ENCODE measurements at places on chromosomes 7 and 10. TPM values are rescaled to one million over a fixed set of nuclear protein-coding genes. Genes with fewer than 3 reads are reported as not detected.

GRCh38 chr7:2168615-2169311, 64.0 kb downstream of the MAD1L1 start:
- no peak overlapping the region for H3K27ac ChIP-seq
- DNase-seq: no peak
- no peaks in the 10 kb centered on the region for H3K36me3 ChIP-seq

GRCh38 chr7:22350466-22351328, 6.3 kb downstream of the RAPGEF5 start:
- no peak overlapping the region for H3K4me3 ChIP-seq
- peaks cover 34% of the 10 kb centered on the region for H3K27me3 ChIP-seq
- no peak for DNase-seq
- H3K27ac ChIP-seq: no peak overlapping the region

- H3K27me3 ChIP-seq: peaks cover 28% of the 10 kb centered on the region
- peak; percentile 63 for DNase-seq
These were observed 60.1 kb upstream of the SORCS3 start for GRCh38 chr10:104580774-104581675.

DNA sequence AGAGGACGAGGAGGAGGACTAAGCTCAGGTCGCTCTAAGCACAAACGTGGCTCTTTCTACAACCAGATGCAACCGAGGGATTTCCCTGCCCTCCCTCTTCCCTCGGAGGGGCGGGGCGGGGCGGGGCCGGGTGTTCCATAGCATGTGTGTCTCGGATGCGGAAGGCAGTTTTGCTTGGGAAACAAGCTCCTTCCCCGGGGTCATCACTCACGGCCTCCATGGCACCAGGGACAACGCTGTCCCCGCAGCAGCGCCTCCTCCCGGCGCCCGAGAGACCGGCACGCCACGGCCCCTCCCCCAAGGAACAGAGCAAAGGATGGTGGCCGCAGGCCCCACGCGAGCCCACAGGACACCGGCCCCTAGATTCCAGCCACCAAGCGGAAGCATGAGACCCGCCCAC, 110.5 kb downstream of the PAXIP1 start:
- H3K4me1 ChIP-seq: no peaks in the 10 kb centered on the region
- peaks cover 21% of the 10 kb centered on the region for H3K27me3 ChIP-seq
- DNase-seq: no peak
- no peak overlapping the region for H3K4me3 ChIP-seq
- H3K27ac ChIP-seq: no peak overlapping the region

DNA sequence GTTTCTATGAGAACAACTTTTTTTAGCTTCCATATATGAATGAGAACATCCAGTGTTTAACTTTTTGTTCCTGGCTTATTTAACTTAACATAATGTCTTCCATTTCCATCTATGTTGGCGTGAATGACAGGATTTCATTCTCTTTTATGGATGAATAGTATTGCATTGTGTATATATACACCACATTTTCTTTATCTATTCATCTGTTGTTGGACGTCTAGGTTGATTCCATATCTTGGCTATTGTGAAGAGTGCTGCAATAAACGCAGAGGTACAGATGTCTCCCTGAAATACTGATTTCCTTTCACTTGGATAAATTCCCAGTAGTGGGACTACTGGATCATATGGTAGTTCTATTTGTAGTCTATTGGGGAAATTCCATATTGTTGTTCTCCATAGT, 44.3 kb upstream of the MAGI2 start:
- no peak overlapping the region for H3K4me3 ChIP-seq
- no peaks in the 10 kb centered on the region for H3K36me3 ChIP-seq
- no peak overlapping the region for H3K27ac ChIP-seq
- no peaks in the 10 kb centered on the region for H3K4me1 ChIP-seq

GRCh38 chr7:142158736-142159496, 47.4 kb downstream of the MGAM2 start:
- peaks cover 4% of the 10 kb centered on the region for H3K27me3 ChIP-seq
- H3K4me1 ChIP-seq: no peaks in the 10 kb centered on the region
- H3K36me3 ChIP-seq: no peaks in the 10 kb centered on the region
- H3K4me3 ChIP-seq: no peak overlapping the region

GRCh38 chr7:49643736-49644135, 129.7 kb upstream of the VWC2 start:
- no peaks in the 10 kb centered on the region for H3K36me3 ChIP-seq
- no peak overlapping the region for H3K4me3 ChIP-seq
- DNase-seq: no peak
- H3K4me1 ChIP-seq: no peaks in the 10 kb centered on the region
- no peaks in the 10 kb centered on the region for H3K27me3 ChIP-seq
- H3K27ac ChIP-seq: no peak overlapping the region

DNA sequence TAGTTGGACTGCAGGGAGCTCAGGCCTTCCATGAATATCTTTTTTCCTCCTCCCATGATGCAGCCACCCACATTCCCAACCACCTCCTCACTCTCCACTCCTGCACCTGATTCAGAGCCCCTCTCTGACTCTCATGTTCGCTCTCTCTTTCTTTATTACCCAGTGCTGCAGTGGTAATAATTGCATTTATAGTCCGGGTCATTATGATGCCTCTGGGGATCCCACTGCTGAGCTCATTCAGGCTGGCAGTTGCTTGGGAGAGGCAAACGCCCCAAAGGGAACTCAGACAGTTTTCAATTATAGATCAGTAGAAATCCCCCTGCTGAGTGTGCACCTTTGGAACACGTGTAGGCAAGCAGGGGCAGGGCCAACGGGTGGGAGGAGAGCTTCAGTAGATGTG, 953.0 kb downstream of the GRID1 start:
- no peak overlapping the region for H3K4me3 ChIP-seq
- no peak for DNase-seq
- H3K27me3 ChIP-seq: peaks cover 7% of the 10 kb centered on the region
- H3K36me3 ChIP-seq: no peaks in the 10 kb centered on the region
- H3K4me1 ChIP-seq: no peaks in the 10 kb centered on the region
- H3K27ac ChIP-seq: no peak overlapping the region

DNA sequence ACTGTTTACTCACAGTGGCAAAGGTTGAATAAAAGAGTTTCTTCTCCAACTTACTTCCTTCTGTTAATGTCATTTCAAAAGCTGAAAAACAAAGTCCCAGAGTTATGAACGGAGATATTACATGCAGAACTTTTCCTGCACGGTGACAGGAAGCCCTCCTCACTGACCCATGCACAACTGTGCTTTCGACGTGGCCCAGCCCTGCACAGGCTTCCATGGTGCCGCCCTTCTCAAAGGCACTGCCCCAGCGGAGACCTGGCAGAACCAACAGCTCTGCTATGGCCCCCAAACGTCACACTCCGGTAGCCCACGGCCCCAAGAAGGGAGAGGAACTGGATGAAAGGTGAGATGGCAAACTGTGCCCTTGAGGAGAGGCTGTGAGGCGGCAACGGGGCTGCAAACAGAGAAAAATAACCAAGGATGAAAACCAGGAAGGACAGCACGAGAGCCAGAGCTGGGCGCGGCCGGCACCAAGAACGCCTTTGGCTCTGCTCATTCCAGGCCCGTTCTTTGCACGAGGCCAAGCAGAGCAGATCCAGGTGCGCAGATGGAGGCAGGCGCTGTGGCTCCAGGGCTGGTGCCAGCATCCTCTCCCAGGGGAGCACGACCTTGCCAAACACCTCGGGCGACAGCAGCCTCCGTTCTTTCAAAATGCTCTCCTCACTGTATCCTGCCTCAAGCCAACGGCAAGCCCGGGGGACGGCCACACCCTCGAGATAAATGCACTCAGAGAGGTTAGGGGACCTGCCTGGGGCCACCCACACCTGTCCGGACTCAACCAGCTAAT, 7.0 kb upstream of the FUOM start:
- H3K36me3 ChIP-seq: peaks cover 49% of the 10 kb centered on the region
- no peak overlapping the region for H3K4me3 ChIP-seq

GRCh38 chr10:60732807-60733516, 45.3 kb upstream of the CDK1 start:
- H3K27ac ChIP-seq: peak overlapping the region; percentile 86
- H3K4me3 ChIP-seq: peak overlapping the region; percentile 94
- peaks cover 14% of the 10 kb centered on the region for H3K4me1 ChIP-seq
- no peaks in the 10 kb centered on the region for H3K27me3 ChIP-seq
- H3K36me3 ChIP-seq: no peaks in the 10 kb centered on the region

DNA sequence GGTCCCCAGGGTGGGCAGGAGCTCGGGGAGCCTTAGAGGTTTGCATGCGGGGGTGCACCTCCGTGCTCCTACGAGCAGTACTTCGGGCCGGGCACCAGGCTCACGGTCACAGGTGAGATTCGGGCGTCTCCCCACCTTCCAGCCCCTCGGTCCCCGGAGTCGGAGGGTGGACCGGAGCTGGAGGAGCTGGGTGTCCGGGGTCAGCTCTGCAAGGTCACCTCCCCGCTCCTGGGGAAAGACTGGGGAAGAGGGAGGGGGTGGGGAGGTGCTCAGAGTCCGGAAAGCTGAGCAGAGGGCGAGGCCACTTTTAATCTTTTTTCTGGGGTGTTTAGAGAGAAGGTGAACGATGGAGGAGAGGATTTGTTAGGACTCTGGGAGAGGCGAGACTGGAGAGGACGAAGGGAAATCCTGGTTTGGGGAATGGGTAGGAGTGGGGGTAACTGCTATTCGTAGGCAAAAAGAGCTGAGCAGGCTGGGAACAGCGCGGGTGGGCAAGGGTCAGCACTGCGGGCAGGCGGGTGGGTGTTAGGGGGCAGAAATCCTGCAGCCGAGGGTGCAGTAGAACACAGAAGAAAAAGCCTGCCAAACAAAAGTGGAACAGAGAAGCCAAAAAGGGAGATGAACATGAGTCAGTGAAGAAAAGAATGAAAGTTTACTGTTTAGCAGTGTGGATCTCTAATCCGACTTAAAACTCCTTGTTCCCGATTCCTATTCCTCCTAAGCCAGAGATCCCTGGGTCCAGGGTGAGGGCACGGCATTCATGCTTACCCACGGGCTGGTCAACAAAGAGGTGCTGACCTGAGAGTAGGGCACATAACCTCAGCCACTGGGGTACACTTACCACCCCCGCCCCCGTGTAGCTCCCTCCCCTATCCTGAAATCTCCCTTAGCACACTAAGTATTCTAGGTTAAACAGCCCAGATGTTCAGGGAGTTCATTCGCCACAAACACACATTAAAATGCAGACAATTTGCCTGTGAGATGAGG, 26.9 kb downstream of the PRSS2 start:
- H3K4me1 ChIP-seq: peaks cover 80% of the 10 kb centered on the region
- H3K27ac ChIP-seq: peak overlapping the region; percentile 100
- peak; percentile 54 for DNase-seq
- H3K36me3 ChIP-seq: peaks cover 59% of the 10 kb centered on the region
- no peaks in the 10 kb centered on the region for H3K27me3 ChIP-seq
- H3K4me3 ChIP-seq: peak overlapping the region; percentile 98

DNA sequence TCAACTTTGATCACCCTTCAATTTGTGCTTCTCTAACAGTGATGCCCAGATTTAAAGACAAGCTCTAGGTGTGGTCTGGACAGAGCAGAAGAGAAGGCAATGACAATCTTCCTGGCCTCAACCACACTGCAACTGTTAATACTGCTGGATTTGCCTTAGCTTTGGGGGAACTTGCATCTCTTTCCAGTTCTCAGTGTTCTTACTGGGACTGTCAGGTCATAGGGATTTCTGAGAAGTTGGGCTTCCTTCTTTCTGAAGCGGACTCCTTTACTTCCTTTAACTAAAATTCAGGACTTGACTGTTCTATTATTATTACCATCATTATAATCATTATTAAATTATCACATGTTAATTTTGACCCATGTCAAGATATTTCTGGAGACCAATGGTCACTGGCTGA, 80.8 kb downstream of the OSBPL3 start:
- no peak overlapping the region for H3K4me3 ChIP-seq
- no peaks in the 10 kb centered on the region for H3K36me3 ChIP-seq
- no peak overlapping the region for H3K27ac ChIP-seq
- H3K4me1 ChIP-seq: peaks cover 37% of the 10 kb centered on the region
- no peaks in the 10 kb centered on the region for H3K27me3 ChIP-seq

- H3K27ac ChIP-seq: no peak overlapping the region
- no peaks in the 10 kb centered on the region for H3K36me3 ChIP-seq
- no peak for DNase-seq
- H3K4me1 ChIP-seq: no peaks in the 10 kb centered on the region
- no peak overlapping the region for H3K4me3 ChIP-seq
These were observed 51.5 kb downstream of the AFAP1L2 start for GRCh38 chr10:114352653-114353298.

RTKN2 gene
- total RNA-seq: 0.44 TPM

SLC39A12 gene
- not detected for total RNA-seq

H2BK1 gene
- total RNA-seq: 2.6 TPM

OR6B1 gene
- total RNA-seq: not detected

JMJD1C gene
- 126 TPM for total RNA-seq

IDI2 gene
- total RNA-seq: not detected

TRIM50 gene
- not detected for total RNA-seq
